Stimulated activated CD4-positive, alpha-beta T cell treated with anti-CD3 and anti-CD28 coated beads, Interleukin-12 subunit alpha, Interleukin-12 subunit beta, amount 100 ng/mL, for 48 hours (primary cell): ENCODE measurements at places on chromosomes 13 and 19.

GRCh38 chr13:114283576-114283975, 2.2 kb downstream of the UPF3A start:
- no peak for DNase-seq

- no peak for DNase-seq
Observed at GRCh38 chr13:96490496-96490989, 400.6 kb downstream of the HS6ST3 start.

DNA sequence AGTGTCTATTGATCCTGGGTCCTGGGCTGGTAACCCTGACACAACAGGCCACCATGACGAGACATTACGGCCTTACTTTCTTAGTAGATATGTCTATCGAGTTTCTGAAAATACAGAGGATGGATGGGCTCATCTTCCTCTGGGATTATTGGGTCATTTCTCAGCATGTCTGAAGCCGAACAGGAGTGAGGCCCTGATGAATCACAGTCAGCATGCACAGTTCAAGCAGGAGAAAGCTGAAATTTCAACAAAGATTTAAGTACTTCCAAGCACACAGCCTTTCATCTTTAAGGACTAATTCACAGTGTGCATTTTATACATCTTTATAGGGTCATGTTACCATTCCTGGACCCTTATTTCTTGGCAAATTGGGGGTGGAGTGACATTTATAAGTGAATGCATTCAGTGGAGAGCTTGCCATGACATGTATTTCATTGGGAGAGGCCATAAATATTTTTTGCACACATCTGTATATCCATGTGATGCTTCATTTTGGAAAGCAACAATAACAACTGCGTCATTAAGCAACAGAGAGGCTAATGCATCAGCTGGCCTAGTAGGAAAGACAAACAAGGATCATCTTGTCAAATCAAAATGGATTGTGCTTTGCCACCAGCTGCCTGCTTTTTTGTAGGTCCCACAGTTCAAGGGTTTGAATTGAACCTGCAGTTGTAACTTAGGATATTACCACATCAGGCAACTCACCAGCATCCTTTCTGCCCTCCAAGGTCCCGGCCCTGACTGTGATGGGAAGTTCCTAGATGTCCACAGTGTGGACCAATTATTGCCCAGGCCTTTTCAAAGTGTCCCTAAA, 143.5 kb downstream of the DNAJC15 start:
- DNase-seq = no peak

- no peak for DNase-seq
Observed at GRCh38 chr13:51914137-51914493, 52.3 kb downstream of the CCDC70 start.

GRCh38 chr13:50215399-50215798, 200.2 kb downstream of the KCNRG start:
- DNase-seq = no peak

- DNase-seq = no peak
Observed at GRCh38 chr13:35693134-35693784, 216.8 kb upstream of the MAB21L1 start.

GRCh38 chr13:91212231-91212630, 135.3 kb upstream of the MIR17HG start:
- DNase-seq = no peak

GRCh38 chr13:76610819-76611415, 275.3 kb downstream of the KCTD12 start:
- no peak for DNase-seq

DNA sequence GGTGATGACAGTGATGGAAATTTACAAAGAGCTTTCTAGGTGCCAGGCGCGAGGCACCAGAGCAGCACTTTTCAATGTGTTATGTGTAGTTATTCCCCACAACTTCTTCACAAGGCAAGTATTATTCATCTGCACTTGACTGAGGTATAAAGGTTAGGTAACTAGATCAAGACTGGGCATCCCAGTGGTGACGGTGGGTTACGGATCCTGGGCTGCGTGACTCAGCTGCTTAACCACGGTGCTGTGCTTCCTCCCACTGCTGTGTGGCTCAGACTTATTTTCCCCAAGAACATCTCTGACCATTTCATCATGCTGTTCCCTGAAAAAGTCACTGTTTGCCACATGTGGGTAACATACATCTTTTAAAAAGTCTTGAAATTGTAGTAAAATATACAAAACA, 19.3 kb downstream of the EDDM13 start:
- no peak for DNase-seq

- DNase-seq = no peak
Observed at GRCh38 chr13:27569405-27569804, 50.9 kb downstream of the LNX2 start.

DNA sequence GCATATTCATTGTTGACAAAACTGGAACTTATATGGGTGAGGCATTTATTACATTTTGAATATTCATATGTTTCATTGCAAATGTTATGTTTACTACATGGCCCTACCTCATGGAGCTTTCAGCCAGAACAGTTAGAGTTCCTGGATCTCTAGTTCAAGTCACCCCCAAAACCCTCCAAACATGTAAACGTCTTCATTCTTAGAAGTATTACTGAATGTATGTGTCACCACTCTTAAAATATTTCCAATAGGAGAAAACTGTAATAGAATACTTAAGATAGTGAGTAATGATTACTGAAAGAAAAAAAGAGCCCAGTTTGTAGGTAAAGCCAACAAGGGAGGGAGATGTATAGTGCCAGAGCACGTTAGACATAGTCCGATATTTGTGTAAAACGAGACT, 23.5 kb downstream of the URI1 start:
- DNase-seq = no peak

GRCh38 chr13:95503662-95504061, 48.9 kb upstream of the CLDN10 start:
- no peak for DNase-seq

DNA sequence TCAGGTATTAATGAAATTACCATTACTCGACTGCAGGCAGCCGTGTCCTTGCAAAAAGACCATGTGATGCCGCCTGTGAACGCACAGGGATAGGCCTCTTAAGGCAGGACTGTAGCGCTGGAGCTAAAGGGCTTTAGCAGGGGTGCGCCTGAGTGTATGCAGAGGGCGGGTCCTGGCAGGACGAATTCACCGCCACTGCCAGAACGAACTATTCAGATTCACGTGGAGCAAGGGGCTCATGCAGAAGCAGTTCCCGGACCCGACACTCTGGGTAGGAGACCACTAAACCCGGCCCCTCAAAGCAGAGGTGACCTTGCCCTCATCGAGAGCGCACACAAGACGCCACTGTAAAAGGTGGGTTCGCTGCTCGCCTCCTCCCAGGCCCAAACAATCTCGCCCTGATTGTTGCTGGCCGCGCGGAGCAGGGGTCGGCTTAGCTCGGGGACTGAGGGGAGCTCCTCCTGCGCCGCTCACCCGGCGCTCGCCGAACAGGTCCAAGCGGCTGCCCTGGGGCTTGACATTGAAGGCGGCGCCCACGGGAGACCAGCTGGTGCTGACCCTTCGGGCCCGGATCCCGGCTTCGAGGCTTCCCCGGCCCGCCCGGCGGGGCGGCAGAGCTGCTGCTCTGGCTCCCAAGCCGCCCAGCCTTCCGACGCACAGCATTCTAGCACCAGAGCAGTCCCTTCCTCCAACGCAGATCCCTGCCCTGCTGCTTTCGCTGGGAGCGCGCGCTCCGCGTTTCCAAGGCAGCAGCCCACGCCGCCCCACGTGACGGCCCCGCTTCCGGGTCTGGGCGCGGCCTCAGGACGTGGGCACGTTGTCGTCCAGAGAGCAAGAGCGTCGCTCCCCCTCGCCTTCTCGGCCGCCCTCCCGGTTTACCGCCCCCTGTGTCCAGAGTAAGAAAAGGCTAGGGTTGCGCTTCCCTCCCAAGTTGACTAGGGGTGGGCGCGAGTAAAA, at the start of gene MIPEP:
MIPEP (minus strand) TSS at position 743 of the 957 bp plus-strand sequence; CDS start at position 663, 80 bp downstream.
- peak; percentile 90 for DNase-seq

- no peak for DNase-seq
Observed at GRCh38 chr13:63910511-63910910, 2494.9 kb upstream of the PCDH20 start.

- no peak for DNase-seq
Observed at GRCh38 chr19:33522371-33522662, 726 bp upstream of the PEPD start.

DNA sequence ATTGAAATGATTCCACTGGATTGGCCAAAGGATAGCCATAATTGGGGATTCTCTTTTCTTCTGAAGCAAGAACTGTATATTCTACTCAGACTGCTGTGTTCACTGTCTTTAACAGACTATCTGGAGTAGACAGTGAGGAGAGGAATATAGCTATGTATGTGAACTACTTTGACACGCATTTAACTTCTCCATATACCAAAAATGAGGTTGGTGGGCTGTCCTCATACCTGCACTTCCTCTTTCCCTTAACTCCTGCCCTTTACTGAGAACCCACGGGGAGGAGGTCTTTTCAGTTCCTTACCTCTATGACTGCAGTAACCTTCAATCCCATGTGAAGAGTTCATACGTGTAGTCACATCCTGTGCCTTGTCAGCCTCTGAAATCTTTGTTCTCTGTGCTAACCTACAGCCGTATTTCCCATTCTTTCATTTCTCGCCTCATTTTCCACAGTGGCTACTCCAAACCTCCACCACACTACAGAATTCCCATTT, 305.8 kb downstream of the MTUS2 start:
- no peak for DNase-seq

DNA sequence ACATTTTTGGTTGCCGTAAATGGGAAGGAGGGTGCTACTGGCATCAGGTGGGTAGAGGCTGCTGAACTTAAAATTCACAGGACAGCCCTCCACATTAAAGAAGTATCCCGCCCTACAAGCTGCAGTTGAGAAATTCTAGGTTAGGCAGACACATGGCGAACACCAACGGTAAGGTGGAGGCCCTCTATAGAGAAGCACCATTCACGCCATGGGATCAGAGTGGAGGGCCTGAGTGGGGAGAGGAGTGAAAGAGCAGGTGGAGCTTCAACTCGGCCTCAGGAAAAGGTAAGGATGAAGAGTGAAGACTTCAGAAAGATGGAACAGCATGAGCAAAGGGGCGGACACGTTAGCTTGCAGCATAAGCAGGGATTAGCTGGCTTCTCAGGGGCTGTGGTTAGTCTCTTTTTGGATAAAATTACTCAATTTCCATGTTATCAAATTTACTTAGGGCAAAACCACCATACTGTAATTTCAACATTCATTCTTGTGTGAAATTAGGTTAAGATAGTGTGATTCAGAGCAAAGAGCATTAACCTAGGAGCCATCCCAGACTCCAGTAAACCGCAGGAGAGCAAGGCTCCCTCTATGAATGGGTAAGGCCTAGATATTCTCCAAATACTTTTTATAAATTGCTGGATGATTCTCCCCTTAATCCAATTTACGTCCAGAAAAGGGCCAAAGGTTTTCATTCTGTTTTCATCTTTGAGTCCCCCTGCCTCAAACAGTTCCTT, 1.2 kb downstream of the EEF1AKMT1 start:
- no peak for DNase-seq

DNA sequence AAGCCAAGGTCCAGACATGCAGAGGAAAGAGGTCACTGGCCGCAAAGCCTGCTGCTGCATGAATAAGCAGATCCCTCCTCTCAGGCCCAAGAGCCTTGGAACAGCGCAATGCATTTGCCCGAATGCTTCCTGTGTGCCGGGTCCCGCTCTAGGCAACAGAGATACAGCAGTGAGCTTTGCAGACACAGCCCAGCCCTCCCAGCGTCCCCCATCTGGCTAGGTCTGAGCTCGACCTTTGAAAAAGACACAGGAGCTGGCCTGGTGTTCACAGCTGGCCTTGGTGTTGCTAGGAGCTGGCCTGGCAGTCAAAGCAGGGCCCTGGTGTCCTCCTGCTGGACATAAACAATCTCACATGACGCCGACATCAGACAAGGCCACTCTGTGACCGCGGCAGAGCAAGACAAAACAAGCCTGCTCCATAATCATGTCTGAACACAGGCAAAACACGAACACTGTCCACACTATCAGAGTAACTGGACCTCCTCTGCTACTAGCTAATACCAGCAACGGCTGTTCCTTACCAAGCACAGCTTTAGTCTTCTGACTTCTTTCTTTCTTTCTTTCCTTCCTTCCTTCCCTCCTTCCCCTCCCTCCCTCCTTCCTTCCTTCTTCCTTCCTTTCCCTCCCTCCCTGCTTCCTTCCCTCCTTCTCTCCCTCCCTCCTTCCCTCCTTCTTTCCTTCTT, 5.7 kb upstream of the PEX11G start:
- DNase-seq = no peak

DNA sequence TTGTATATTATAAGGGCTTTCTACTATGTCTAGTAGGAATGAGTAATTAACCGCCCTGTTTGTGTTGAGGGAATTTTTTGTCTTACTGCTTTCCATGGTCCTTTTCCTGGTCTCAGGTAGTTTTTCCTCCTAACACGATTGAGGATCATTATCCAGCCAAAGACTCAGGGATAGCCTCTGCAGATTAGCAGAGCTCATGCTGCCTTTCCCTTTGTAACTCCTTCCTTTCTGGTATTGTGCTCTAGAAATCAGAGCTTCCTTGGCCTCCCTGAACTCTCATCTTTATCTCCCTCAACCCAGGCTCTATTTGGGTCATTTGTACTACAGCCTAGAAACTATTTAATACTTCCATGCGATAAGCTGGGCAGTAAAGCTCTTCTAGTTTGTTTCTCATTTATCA, 142.1 kb downstream of the PDS5B start:
- no peak for DNase-seq

DNA sequence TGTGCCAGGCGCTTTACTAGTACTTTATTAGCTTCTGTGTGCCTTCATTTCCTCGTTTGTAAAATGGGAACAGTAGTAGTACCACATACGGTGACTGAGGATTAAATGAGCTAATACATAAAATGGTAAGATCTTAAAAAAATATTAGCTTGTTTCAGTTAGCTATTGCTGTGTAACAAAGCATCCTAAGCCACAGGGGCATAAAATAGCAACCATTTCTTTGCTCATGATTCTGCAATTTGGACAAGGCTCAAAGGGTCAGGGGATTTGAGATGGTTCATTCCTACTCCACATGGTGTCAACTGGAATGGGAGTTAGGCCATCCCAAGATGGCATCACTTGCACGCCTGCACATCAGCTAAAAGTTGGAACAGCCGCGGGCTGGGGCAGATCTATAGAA, 13.3 kb downstream of the DYRK1B start:
- DNase-seq = no peak

DNA sequence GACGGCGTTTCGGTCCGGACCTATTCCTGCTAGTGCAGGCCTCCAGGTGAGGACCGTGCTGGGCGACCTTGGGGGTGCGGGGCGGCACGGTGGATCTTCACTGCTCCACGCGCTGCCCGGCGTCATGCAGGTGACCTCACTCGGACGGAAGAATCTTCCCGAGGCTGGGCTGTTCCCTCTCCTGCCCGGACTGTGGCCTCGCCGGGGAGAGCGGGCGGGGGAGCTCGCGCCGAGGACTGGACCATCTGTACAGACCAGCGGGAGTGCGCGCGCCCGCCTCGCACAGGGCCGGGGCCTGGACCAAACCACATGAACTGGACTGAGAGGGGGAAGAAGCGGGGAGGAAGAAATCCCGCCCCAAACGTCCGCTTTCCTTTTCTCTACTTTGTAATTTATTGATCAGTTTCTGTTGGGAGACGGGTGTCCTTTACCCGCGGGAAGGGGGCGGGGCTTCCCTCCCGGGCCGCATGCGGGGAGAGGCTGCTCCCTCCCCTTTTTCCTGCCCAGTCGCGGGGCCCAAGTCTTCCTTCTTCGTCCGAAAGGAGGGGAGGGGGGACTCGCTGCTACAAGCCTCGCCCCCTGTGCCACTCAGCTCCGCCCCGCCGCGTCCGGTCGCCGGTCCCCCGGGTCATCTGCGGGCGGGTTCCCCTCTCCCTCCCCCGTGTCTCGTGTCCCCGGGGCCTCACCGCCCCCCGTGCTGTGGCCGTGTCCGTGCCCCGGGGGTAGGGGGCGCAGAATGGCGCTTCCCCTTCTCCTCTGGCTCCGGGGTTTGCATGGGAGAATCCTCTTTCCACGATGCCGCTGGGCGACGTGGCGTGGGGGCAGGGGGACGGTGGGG, 4.9 kb downstream of the HRC start:
- DNase-seq = peak; percentile 35

- DNase-seq = no peak
Observed at GRCh38 chr13:96771486-96772367, 222.5 kb downstream of the OXGR1 start.
